ENCODE measurements at places on chromosomes 2 and 18.

DNA sequence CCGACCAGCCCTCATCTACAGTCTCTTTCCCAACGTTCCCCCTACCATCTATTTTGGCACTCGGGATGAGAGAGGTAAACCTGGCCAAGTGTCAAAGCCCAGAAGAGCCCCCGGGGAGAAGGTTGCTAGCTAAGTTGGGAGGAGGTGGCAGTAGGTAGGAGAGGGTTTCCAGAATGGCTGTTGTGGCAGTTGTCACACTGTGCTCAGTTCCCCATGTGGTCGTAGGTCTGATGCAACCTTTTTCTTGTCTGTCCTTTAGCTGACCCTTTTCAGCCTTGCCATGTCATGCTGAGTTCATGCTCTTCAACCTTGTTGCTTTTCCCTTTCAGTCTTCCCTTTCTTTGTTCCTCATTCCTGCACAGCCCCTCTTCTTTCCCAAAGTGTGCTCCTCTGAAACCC is 34.5 kb downstream of the TTLL4 start:
- no peak for DNase-seq

- DNase-seq: no peak
Observed at GRCh38 chr2:105595536-105595935, 149.2 kb upstream of the NCK2 start.

- DNase-seq: no peak
Observed at GRCh38 chr2:128789776-128790455, 471.2 kb upstream of the HS6ST1 start.

GRCh38 chr2:168632709-168633121 is 169.7 kb upstream of the NOSTRIN start:
- no peak for DNase-seq

DNA sequence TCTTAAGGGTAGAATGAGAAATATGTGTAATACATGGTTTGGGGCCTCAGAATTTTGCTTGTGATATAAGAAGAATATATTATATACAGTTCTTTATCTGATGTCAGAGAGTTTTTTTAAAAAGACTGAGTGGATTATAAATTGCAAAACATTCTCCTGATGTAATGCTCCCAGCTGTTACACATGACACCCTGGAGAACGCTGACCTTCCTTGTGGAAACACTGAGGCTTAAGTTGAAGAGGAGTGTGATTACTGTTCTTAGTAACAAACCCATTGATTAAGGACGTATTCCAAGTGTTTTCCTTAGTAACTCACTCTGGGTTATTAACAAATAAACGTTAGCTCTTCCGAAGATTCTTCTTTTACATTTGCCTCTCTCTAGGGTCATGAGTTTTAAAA is 1069.3 kb upstream of the CNTNAP5 start:
- DNase-seq: no peak

- no peak for DNase-seq
Observed at GRCh38 chr2:43221124-43221762, 5.2 kb downstream of the ZFP36L2 start.

DNA sequence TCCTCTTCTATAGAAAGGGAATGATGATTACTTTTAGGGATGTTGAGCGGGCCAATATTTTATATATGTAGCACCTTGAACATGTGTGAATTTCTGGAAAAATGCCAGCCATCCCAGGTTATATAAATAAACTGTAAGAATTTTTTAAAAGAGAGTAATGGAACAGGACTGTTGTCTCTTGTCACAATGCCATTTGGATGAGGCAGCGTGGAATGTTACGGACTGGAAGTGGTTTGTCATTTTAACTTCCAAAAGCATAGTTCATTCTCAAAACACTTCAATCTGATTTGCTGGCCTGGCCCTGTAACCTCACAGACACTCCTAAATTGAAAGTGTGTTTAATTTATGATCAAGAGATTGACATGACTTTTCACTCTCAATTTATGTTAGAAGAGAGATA is 70.8 kb downstream of the TPGS2 start:
- DNase-seq: no peak

- DNase-seq: no peak
Observed at GRCh38 chr18:21387886-21388285, 145.9 kb downstream of the GREB1L start.

DNA sequence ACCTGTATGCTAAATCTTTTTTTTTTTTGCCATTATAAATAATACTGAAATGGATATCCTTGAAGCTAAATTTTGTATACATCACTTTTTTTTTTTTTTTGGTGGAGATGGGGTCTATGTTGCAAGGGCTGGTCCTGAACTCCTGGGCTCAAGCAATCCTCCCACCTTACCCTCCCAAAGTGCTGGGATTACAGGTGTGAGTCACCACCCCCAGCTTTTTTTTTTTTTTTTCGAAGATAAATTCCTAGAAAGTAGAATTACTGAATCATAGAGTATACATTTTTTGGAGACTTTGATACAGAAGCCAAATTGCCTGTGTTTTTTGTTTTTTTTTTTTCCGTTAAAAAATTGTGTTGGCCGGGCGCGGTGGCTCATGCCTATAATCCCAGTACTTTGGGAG is 51.0 kb upstream of the MCFD2 start:
- no peak for DNase-seq

DNA sequence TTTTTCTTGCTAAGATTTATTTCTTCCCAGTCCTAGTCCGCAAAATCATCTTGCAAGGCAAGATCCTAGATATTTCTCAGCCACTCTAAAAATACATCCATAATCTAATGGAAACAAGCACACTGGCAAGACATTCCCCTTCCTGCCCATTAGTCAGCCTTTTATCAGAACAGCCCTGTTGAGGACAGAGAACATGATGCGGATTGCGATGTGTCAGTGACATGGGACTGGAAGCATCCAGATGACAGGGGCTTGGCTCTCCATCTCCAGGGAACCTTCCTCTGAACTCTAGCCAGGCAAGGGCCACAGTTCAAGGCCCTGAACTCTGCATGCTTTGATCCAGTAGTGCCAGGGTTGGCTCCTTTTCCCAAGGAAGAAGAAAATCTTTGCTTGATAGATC is 70.0 kb downstream of the VSNL1 start:
- no peak for DNase-seq

- DNase-seq: no peak
Observed at GRCh38 chr2:209411718-209412117, 12.1 kb upstream of the MAP2 start.

GRCh38 chr2:122867941-122868340 is 1112.5 kb downstream of the TSN start:
- no peak for DNase-seq

DNA sequence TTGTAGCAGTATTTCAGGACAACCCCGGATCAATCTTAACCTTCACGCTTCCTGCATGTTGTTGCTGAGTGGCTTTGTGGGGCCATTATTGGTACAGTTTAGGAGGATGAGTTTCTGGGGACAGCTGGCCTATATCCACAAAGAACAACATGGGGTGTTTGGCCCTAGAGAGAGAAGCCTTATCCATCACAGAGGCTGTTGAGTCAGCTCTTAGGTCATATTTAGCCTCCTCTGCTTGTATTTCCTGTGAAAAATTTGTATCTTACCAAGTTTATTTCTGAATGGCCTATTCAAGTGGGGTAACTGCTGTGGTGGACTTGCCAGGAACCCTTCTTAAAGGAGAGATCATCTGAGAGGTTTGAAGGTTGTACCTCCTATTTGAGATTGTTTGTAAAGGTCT is 77.6 kb downstream of the MAP4K4 start:
- DNase-seq: no peak

GRCh38 chr2:48589170-48589767 is 28.4 kb upstream of the GTF2A1L start:
- DNase-seq: peak; percentile 17

- DNase-seq: no peak
Observed at GRCh38 chr2:236947294-236947693, 138.4 kb upstream of the COPS8 start.

GRCh38 chr2:189161894-189162293 is 17.7 kb downstream of the COL5A2 start:
- DNase-seq: no peak

- no peak for DNase-seq
Observed at GRCh38 chr2:98508709-98509066, 64.0 kb downstream of the INPP4A start.

DNA sequence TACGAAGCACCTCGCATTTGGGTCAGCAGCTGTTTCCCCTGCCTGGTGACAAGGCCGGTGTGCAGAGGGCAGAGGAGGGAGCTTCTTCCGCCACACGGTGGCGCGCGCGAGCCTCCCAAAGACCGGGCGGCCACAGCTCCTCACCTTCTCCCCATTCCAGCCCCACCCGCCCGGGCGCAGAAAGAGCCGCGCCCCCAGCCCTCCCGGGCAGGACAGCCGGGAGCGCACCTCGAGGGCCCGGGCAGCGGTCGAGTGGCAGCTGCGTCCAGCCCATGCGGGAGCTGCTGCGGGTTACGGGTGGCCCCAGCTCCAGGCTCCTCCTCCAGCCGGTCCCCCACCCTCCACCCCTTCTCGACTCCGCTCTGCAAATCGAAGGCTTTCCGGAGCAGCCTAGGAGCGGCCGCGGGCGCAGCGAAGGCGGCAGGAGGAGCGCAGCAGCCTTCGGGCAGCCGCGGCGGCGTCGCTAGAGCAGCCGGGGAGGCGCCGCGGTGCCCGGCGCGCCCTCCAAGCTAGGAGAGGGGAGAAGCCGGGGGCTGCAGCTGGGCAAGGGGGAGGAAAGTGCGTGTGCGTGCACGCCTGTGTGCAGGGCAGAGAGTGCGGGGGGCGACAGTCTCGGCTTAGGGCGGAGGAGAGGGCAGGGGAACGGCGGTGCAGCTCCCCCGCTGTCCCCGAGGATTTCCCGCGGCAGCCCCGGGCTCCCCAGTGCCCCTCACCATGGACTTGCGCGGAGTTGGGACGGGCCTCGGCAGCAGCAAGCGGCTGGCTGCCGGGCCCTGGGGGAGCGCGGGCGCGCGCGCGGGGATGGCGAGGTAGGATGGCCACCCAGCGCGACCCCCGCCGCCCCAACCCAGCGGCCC is at the start of gene CCDC85A:
Gene CCDC85A (plus strand): TSS at position 348 of the 857 bp plus-strand sequence. CDS start 635 bp downstream, outside the sequence.
- DNase-seq: peak; percentile 40

GRCh38 chr2:116917196-116917595 is 897.3 kb upstream of the DDX18 start:
- DNase-seq: no peak

- no peak for DNase-seq
Observed at GRCh38 chr18:77250501-77250925, 865 bp downstream of the GALR1 start.

GRCh38 chr18:7452331-7452730 is 114.8 kb upstream of the PTPRM start:
- no peak for DNase-seq

GRCh38 chr2:191995285-191995684 is 148.4 kb upstream of the CAVIN2 start:
- DNase-seq: no peak

- DNase-seq: no peak
Observed at GRCh38 chr2:69917852-69918251, 2.9 kb downstream of the MXD1 start.

DNA sequence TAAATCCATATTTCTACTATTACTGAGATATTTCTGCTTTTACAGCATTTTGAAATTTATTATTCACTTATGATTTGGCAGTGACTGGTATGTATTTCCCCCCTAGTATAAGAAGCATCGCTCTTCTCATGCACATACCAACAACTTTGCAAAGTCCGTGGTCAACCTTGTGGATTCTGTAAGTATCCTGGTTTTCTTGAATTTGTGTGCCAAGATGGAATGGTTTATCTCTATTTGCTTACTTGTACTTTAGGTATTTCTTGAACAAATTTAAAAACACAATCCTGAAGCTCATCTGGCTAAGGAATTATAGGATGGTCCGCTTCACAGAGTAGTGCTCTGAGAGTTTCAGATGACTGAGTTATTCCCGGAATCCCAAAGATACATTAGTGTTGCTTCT is 85.0 kb upstream of the FAM237A start:
- no peak for DNase-seq
